ENCODE measurements at places on chromosomes 7 and 10. TPM values are rescaled to one million over a fixed set of nuclear protein-coding genes. Genes with fewer than 3 reads are reported as not detected.
A peak's percentile ranks its signal among the peaks of the same experiment; 100 is the strongest.

DNA sequence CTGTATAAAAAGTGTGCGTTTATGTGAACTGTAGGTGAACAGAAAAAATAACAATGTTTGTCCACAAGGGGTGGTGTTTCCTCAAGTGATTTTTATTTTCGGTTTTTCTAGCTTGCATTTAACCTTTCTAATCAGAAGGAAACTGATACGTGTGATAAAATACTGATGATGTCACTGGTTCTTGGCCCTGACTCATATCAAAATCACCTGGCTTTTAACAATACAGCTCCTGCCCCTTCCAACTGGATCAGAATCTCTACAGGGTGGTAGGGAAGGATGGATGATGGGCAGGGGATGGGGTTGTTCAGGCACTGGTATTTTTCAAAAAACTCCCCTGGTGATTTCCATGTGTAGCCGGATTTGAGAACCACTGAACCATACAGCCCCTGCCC lies 10.9 kb downstream of the NPFFR1 start:
- DNase-seq: peak; percentile 35

GRCh38 chr10:108319434-108320222 lies 1155.1 kb upstream of the SORCS1 start:
- DNase-seq: no peak

DNA sequence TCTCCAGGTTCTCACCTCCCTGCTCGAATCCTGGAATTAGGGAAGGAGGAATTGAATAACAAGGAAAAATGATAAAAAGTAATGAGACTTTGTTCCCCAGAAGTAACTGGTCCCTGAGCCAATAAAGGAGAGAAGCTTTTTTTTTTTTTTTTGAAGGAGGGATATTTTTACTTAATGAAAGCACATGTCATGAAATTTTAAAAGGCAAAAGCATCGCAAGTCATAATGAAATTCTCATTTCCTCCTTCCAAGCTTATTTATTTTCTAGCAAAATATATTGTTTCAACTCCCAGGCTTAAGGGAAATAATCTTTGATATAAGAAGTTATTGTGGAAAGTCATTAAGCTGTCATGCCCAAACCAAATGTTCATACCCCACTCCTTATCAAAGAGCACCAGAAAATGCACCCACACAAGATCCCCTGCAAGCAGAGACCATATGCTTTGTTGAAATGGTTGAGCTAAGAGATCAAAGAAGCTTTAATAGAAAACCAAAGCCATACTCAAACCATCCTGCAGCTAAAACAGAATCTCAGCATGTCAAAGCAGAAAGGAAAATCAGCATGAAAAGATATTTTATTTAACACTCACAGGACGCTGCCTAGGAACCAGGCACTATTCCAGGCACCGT lies 16.7 kb upstream of the ABCC2 start:
- DNase-seq: no peak

GRCh38 chr7:98240961-98241673 lies 10.9 kb downstream of the TECPR1 start:
- peak; percentile 24 for DNase-seq

Gene C10orf62
- not detected for total RNA-seq

Gene PAPSS2
- not detected for total RNA-seq

Gene METTL27
- 1.7 TPM for total RNA-seq

Measured in activated naive CD4-positive, alpha-beta T cell treated with anti-CD3 and anti-CD28 coated beads for 36 hours (primary cell).